ENCODE measurements at places on chromosomes 3 and 15.

- peak; percentile 28 for DNase-seq
Measured at GRCh38 chr3:134449277-134449676, 36.5 kb downstream of the ANAPC13 start.

DNA sequence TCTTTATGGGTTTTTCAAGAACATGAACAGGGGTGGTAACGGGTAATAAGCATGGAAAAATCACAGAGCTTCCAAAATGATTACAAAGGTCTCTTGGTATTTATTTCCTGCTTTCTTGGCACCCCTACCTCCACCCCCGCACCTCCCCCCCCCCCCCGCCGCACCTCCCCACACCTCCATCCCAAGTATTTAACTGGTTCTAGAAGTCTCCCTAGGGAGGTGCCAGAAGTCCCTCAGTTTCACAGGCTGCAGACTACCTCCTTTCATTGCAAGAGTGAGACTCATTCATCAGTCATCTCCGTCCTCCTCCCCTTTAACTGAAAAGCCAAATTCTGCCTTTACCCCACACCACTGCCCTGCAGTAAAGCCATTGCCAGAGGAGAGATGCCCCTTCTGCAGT is 169.4 kb downstream of the ALDH1A2 start:
- no peak for DNase-seq

DNA sequence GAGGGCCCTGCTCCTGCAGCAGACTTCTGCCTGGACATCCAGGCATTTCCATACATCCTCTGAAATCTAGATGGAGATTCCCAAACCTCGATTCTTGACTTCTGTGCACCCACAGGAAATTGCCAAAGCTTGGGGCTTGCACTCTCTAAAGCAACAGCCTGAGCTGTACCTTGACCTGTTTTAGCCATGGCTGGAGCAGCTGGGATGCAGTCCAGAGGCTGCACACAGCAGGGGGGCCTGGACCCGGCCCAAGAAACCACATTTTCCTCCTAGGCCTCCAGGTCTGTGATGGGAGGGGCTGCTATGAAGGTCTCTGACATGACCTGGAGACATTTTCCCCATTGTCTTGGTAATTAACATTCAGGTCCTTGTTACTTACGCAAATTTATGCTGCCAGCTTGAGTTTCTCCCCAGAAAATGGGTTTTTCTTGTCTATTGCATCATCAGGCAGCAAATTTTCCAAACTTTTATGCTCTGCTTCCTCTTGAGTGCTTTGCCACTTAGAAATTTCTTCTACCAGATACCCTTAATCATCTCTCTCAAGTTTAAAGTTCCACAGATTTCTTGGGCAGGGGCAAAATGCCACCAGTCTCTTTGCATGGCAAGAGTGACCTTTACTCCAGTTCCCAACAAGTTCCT is 11.8 kb upstream of the MYO5A start:
- DNase-seq, result no peak

- DNase-seq, result no peak
Measured at GRCh38 chr15:58392611-58393161, 39.1 kb upstream of the LIPC start.

- no peak for DNase-seq
Measured at GRCh38 chr15:28959326-28959725, 73.6 kb downstream of the APBA2 start.

DNA sequence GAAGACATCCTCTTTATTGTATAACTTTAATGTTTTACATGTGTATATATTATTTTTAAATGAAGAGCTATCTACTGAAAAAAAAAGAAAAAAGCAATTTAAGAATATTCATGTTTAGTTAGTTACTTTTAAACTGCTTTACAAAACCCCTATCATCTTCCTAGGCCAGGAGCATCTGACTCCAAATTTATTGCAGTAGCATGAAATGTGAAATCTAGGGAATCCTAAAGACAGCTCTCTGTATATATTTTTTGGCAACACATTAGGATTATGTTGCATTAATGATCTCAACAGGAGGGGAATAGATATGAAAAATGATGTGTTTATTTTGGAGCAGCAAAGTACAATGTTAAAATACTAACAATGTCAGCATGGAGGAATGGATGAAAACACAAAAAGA is 158.3 kb downstream of the CNTN3 start:
- no peak for DNase-seq

DNA sequence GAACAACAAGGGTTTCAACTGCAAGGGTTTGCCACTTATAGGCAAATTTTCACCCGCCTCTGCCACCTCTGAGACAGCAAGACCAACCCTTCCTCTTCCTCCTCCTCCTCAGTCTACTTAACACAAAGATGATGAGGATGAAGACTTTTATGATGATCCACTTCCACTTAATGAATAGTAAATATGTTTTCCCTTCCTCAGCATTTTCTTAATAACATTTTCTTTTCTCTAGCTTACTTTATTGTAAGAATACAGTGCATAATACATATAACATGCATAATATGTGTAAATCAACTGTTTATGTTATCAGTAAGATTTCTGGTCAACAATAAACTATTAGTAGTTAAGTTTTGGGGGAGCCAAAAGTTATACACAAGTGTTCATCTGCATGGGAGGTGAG is 77.4 kb downstream of the KLF15 start:
- no peak for DNase-seq

DNA sequence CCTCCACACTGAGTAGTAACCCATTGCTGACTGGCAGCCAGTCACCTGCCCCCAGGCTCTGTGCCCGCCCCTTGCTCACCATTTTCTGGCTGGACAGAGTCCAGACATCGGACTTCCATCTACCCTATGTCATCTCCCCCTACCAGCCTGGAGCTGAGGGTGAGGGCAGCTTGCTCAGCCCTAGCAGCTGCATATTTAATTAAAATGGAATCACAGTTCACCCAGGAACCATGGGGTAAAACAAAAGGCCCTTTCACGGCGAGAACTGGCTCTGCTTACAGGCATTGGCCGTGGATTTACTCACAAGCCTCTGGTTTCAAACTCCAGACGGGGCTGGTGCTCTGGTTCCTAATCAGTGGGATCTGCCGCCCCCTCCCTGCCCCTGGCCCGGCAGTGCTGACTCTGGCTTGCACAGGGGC is 94.9 kb upstream of the ATP2B2 start:
- no peak for DNase-seq

All from HEK293T (cell line).